ENCODE measurements at places on chromosomes 11 and 22.

DNA sequence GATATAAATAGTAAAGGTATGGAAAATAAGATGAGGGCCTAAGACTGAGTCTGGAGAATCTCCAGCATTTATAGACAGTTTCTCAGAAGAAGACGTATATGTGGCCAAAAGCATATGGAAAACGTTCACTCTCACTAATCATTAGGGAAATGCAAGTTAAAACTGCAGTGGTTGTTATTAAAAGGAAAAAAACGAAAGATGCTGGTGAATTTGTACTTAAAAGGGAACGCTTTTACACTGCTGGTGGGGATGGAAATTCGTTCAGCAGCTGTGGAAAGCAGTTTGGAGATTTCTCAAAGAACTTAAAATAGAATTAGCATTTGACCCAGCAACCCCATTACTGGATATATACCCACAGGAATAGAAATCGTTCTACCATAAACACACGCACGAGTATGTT, 180.5 kb upstream of the CADM1 start:
- no peak for DNase-seq

GRCh38 chr11:88744140-88744539, 321.6 kb downstream of the GRM5 start:
- no peak for DNase-seq

DNA sequence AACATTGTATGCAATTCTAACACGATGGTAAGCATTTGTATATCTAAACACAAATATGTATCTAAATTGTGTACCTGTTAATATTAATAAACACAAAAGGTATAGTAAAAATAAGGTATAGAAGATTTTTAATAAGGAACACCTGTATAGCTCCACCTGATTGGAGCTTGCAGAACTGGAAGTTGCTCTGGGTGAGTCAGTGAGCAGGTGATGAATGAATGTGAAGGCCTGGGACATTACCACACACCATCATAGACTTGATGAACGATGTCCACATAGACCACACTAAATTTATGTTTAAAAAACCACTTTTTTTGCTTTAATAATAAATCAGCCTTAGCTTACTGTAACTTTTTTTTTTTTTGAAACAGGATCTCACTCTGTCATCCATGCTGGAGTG, 97.6 kb upstream of the CLMP start:
- DNase-seq: no peak

GRCh38 chr22:19125011-19125410, 2.8 kb upstream of the DGCR2 start:
- DNase-seq: no peak

DNA sequence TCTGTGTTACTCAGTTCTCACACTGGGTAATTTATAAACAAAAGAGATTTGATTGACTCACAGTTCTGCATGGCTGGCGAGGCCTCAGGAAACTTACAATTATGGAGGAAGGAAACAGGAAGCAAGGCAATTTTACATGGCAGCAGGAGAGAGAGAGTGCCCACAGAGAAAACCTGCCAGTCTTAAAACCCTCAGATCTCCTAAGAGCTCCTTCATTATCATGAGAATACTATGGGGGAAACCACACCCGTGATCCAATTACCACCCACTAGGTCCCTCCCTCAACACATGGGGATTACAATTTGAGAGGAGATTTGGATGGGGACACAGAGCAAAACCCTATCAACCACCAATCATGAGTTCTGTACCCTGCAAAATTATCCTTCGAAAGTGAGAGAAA, 1180.8 kb downstream of the JRKL start:
- DNase-seq: no peak

DNA sequence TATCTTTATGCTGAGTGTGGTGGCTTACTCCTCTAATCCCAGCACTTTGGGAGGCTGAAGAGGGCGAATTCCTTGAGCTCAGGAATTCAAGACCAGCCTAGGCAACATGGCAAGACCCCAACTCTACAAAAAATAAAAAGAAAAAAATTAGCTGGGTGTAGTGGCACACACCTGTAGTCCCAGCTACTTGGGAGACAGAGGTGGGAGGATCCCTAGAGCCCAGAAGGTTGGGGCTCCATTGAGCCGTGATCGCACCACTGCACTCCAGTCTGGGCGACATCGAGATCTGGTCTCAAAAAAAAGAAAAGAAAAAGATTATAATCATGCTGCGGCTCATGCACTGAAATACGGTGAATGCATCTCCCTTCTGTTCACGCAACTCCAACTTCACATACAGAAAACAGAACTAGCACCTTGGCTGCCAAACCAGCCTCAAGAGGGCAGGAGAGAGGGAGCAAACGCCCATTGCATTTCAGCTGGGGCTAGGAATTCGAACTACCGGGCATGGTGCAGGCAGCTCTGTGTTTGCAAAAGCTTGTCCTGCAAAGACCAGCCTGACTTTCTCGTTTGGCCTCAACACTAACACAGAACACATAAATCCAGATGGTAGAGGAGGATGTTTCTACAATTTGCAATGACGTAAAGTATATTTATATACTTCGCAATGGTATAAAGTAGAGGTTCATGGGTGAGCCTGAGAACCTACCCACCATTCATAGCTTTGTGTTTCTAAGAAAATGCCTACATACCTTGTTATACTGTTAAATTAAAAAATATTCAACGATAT, 6.3 kb upstream of the SYNGR1 start:
- DNase-seq: peak; percentile 69

GRCh38 chr11:86954269-86955110, 705 bp downstream of the FZD4 start:
- DNase-seq: no peak

DNA sequence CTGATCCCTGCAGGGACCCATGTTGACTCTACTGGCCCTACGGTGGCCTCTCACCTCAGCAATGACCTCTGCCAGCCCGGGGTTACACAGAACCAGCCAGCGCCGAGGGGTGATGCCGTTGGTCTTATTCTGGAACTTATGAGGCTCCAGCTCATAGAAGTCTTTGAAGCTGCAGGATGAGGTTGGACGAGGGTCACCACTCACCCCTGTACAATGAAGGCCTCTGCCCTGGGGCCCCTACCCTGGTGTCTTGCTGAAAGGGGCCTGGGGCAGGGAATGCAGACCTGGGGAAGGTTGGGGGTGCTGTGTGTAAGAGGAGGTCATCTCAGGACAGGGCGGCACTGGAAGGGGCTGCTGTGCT, 6.8 kb downstream of the PYGM start:
- no peak for DNase-seq

Measured in left kidney (tissue), 8 donors.